ENCODE measurements at places on chromosomes 7 and 10. TPM values are rescaled to one million over a fixed set of nuclear protein-coding genes. Genes with fewer than 3 reads are reported as not detected.

Gene TRIM50
- not detected for total RNA-seq

- no peak for DNase-seq
Measured at GRCh38 chr10:133457100-133457841, 3.5 kb downstream of the SCART1 start.

- DNase-seq = no peak
Measured at GRCh38 chr10:32140403-32140802, 84.2 kb upstream of the KIF5B start.

- no peak for DNase-seq
Measured at GRCh38 chr7:119756687-119757086, 516.3 kb upstream of the KCND2 start.

GRCh38 chr7:133431134-133431724 lies 178.4 kb downstream of the EXOC4 start:
- no peak for DNase-seq
